ENCODE measurements at places on chromosomes 11 and 22.
A peak's percentile ranks its signal among the peaks of the same experiment; 100 is the strongest.

DNA sequence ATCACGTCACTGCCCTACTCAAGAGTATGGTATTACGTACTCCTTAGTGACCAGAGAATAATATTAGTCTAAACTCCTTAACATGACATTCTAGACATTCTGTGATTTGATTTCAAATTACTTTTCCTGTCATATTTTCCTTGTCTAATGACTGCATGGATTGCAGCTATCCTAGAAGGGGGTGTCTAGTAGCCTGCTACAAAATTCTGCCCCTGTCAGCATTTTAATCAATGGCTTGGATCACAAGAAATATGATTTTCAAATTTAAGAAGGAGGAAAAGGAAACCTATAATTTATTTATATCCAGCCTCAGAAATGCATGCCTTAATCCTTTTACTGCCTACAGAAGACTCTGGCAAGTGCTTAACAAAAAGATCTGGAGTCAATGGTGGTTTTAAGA lies 216.8 kb downstream of the SWAP70 start:
- no peak for DNase-seq

DNA sequence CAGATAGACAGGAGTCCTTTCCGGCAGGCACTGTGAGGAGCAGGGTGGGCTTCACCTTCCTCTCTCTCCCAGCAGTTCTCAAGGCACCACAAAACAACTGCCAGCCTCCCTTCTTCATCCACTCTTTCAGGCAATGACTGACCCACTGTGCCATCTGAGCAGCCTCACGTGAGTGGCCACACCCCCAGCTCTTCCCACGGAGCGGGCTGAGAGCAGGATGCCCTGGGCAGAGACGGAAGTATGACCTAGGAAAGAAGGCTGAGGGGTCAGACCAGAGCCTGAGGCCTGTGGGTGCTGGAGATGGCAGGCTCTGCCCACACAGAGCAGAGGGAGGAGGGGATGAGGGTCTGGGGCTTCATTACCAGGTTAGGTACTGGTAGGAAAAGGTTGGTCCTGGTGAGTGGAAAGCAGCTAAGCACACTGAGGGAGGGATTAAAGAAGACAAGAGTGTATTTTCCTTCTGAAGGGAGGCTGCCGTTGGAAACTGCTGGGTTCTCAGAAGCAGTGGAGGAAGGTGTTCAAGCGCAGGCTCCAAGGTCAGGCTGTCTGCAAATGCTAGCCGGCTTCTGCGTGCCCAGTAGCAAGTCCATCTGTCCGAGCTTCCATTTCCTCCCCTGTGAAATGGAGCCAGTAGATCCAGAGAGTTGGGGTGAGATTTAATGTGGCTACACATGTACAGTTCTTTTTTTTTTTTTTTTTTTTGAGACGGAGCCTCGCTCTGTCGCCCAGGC lies 4.6 kb downstream of the NLRP6 start:
- DNase-seq = peak; percentile 6

GRCh38 chr11:77154381-77155081 lies 26.5 kb downstream of the MYO7A start:
- DNase-seq = no peak

- no peak for DNase-seq
Observed at GRCh38 chr22:35541254-35541748, 670 bp downstream of the RASD2 start.

- no peak for DNase-seq
Observed at GRCh38 chr11:118606157-118606843, 1.1 kb upstream of the PHLDB1 start.

- DNase-seq = no peak
Observed at GRCh38 chr11:69630424-69630823, 10.5 kb upstream of the CCND1 start.

DNA sequence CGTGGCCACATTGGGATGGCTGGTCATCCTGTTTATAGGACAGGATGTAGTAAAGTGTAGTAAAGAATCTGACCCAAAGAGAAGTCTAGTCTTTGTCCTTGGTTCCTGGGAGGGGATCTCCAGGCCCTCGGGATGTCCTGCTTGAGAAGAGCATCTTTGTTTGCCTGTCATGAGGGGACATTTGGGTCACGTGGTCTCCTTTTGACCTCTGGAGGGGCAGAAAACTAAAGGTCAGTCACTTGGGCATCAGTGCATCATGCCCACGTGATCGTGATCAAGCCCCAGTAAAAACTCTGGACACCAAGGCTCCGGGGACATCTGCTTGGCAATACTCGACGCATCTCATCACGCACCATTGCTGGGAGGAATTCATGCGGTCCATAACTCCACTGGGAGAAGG lies 9.1 kb downstream of the SMIM38 start:
- DNase-seq = no peak
